ENCODE measurements at places on chromosomes 13 and 19.

DNA sequence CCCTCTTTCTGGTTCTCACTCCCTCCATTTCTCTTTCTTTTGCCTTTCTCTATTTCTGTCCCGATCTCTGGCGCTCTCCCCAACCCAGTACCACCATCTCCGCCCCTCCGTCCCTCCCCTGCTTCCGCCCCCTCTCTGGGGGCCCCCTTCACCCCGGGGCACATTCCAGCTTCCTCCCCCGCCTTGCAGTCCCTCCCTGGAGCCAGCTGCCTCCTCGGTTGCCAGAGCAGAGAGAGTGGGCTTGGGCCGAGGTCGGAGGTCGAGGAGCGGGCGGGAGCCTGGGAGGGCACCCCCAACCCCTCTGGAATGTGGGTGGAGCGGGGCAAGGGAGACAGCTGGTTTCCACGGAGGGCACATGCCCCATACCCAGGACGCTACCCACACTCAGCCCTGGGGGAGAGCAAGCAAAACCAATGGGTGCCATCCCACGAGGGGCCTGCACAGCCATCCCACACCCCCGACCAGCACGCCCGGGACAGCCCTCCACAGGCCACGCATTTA is 6.5 kb upstream of the CIRBP start:
- no peak for DNase-seq

GRCh38 chr19:2494447-2495129 is 18.7 kb downstream of the GADD45B start:
- peak; percentile 69 for DNase-seq

GRCh38 chr13:89518289-89519077 is 1829.0 kb upstream of the MIR17HG start:
- DNase-seq = no peak

GRCh38 chr13:101289764-101290163 is 126.5 kb downstream of the NALCN start:
- peak; percentile 2 for DNase-seq
